ENCODE measurements at places on chromosomes 5 and 9.

- no peak for DNase-seq
Observed at GRCh38 chr5:117487556-117487955, 912.9 kb upstream of the SEMA6A start.

GRCh38 chr5:39526914-39527477 lies 102.2 kb upstream of the DAB2 start:
- no peak for DNase-seq

- no peak for DNase-seq
Observed at GRCh38 chr5:157947156-157947555, 88.2 kb upstream of the CLINT1 start.

DNA sequence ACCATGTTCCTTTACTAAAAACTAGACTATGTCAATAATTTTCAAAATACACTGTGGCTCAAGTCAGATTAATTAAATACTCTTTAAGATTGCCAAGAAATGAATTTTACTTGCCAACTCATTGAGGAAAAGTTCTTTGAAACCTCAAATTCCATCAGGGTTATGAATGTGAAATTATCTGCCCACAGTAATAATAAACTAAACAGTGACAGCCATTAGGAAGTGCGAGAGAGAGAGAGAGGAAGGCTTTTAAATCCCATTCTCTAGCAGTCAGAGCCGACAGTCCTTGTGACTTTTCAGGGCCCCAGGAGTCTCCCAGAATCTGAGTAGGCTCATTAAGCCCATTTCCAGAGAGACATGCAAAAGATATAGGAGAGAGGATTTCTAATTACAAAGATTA lies 236.1 kb downstream of the MARCHF11 start:
- DNase-seq = no peak

DNA sequence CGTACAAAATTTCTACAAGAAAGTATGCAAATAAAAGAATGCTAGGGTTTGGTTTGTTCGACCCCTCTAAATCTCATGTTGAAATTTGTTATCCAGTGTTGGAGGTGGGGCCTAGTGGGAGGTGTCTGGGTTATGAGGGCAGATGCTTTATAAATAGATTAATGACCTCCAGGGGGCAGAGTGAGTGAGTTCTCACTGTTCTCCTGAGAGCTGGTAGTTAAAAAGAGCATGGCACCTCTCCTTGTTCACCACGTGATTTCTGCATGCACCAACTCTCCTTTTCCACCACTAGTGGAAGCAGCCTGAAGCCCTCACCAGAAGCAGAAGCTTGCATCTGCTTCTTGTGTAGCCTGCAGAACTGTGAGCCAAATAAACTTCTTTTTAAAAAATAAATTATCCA lies 50.4 kb upstream of the FAM170A start:
- no peak for DNase-seq

- no peak for DNase-seq
Observed at GRCh38 chr5:187042-187431, 4.3 kb upstream of the LRRC14B start.

DNA sequence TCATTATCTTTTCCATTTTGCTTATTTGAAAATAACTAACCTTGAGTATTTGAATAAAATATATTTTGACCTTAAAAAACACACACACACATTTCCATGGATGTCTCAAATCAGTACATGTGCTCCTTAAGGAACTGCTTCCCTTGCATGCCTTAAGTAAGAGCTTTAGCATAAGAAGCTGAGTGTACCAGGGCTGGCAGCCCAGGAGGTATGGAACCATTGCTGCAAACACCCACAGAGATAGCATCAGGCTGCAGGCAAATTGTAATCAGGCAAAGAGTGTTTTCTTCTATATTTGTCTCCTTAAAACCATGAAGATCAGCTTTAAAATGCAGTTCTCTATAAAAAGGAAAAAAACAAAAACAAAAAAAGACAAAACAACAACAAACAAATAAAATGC lies 160.6 kb downstream of the PLK2 start:
- DNase-seq = no peak

DNA sequence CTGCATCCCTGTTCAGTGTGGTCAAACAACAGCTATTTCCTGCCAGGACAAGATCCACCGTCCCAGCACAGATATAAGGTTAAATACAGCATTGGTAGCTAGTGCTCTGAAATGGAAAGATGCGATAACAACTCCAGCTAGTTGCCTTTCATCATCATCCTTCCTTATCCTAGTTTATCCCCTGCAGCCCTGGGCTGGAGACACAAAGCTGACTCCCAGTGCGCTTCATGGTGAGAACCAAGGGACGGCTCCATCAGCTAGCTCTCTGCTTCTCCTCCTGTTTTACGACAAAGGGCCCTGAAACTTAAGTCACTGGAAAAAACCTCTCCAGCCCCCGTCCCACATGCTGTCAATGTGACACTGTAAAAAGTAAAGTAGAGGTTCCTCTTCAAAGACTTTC lies 37.9 kb downstream of the CDC14B start:
- DNase-seq = no peak

GRCh38 chr5:168878135-168878745 lies 299.1 kb upstream of the PANK3 start:
- DNase-seq = no peak

DNA sequence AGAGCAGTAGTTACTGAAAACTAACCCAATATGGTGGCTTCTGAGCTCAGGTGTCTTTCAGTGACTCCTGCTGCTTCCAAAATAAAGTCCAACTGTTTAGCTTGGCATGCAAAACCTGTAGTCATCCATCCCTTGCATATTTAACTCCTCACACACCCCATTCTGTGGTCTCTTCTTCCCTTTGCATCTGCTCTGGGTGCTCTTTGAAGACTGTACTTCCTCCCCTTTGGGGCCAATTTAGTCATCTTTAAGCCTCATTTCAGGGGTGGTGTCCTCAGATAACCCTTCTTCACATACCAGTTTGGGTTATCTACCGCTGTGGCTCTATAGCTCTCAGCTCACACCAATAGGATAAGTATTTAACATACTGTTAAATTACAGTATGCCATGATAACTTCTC lies 209.9 kb upstream of the DMRT1 start:
- DNase-seq = no peak

DNA sequence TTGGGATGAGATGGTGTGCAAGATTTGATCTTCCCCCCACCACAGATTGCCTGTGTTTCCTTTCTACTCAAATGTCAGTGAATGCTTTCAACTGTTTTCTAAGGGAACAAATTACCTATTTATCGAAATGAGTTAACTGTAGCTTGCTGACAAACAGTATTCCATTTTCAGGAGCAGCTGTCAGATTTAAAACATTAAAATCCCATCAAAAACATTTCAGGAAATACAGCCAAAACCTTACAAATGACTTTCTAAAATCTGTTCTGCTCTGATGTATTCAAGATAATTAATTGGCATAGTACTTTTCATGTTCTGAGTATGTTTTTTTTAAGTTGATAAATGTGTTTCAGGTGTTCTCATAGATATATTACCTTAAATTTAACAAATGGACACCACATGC lies 158.0 kb upstream of the DMRTA1 start:
- no peak for DNase-seq

DNA sequence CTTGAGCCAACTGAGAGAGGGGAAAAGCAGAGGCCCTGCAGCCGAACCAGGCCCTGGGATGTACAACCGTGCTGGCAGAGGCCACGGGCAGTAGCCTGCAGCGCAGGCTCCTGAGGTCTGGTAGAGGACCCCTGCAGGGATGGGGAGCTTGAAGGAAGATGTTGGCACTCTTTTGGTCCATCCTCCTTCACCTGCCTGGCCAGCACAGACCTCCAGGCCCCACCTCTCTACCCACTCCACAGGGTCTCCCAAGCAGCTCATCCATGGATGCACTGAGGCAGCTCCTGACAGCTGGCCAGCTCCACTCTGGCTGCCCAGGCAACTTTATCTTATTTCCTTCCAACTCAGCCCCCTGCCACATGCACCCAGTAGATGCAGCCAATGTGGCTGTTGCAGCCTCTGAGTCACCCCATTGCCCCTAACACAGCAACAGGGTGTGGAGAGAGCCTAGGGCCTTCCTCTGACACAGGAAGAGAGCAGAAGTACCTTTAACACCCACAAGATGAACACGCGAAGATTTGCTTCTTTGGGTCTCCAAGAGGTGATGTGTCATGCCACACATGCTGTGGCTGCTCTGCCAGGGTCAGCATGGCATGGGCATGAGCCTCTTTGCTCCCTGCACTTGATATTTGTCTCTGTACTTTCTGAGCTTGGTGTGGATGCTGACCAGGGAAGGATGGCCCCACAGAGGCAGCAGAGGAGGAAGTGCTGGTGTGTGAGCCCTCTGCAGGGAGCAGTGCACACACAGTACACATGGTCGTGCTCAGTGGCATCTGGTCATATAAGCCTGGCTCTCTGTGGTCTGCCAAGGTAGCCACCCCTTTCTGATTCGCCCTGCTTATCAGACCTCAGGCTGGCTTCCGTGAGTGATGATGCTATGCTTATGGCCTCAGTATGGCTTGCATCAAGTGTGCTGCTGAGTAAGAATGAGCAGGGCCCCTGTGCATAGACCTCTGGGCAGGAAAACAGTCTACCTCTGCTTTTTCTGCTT lies 117.2 kb downstream of the NRG2 start:
- DNase-seq = no peak

GRCh38 chr9:108850293-108850897 lies 5.4 kb downstream of the ACTL7B start:
- DNase-seq = no peak

DNA sequence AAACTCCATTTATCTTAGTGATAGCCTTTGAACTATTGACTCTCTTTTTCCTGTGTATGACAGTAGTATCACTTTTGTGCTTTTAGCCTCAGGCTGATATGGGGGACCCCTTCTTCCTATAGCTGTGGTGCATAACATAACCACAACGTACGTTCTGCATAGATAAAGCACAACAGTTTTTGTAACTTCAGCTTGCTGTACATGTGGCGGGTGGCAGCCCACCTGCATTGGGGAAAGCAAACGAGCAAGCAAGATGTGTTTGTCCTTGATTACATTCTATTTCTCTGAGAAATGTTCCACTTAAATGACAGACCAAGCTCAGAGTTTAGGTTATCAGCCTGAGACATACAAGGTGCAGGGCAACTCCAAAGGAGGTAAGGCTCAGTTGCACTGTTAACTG lies 309.4 kb downstream of the KDM4C start:
- DNase-seq = no peak

DNA sequence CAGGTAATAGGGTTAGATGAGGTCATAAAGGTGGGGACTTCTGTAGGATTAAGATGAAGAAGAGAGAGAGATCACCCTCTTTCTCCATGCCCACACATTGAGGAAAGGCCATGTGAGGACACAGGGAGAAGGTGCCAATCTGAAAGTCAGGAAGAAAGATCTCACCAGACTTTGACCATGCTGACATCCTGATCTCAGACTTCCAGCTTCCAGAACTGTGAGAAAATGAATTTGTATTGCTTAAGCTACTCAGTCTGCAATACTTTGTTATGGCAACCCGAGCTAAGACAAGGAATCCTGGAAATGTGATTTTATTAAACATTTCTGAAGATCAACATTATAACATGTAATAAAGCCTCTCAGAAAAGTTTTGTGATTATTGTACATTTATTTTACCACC lies 3.5 kb upstream of the CSNK1G3 start:
- DNase-seq = no peak

DNA sequence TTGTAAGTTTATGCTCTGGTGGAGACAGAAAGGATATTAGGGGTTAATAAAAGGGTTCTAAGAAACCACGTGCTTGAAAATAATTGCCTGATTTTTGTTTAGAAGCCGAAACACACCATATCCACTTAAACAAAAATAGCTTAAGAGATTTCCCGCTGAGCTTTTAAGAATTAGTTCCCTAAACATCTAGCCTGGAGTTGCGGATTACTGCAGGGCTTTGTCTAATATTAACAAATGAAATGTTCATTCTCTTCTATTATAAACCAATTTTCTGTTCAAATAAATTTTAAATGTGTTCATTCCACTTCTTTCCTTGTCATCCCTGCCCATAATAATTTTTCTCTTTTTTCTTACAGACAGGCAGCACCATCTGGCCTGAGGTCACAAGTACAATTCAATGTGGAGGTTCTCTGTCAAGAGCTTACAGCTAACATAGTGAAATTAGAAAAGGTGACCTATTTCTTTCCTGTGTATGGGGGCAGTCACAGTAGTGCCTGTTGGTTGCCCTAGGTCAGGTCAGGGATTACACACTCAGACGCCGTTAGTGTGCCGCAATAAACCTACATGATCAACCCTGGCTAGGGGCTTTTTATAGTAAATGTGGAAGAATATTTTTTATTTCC lies 65.3 kb downstream of the GRAMD2B start:
- no peak for DNase-seq

GRCh38 chr5:7978991-7979390 lies 110.0 kb downstream of the MTRR start:
- no peak for DNase-seq

DNA sequence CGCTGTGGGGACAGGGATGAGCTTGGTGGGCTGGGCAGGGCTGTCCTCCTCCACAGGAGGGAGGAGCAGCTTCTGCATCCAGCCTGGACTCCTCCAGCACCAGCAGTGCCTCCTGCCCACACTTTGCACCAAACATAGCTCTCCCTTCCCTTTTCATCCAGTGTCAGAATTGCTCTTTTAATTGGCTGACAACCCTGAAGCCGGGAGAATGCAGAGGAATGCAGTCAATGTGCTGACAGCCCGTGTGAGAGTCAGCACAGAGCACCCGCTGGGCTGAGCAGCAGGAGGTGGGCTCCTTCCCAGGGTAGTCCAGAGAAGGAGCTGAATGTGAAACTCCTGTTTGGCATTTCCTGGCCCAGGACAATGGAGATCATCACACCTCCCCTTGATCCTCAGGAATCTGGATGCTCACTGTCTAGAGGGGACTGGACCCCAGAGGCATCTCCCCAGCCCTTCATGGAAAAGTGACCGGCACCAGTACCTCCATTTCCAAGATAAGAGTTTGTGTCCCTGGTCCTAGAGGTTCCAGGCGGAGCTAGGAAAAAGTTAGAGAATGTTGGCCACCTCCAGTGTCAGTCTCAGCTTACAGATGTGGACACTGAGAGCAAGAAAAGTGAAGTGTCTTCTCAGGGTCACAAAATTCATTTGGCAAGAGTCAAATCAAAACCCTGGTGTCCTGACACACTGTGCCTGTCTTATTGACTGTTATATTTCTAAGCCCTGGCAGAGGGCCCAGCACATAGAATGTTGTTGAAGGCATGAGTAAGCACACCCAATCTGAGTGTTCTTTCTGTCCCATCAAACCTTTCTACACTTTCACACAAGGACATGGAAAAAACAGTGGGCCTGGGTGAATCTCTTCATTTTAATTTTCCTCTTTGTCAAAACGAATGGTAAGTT lies 202.1 kb downstream of the SNX18 start:
- no peak for DNase-seq

GRCh38 chr9:111900151-111900857 lies 3.7 kb downstream of the UGCG start:
- no peak for DNase-seq

Measured in cortex of kidney (tissue), 1 donor.